HT1080 (cell line): ENCODE measurements at places on chromosomes 16 and 17. TPM values are rescaled to one million over a fixed set of nuclear protein-coding genes. Genes with fewer than 3 reads are reported as not detected.

KARS1 gene
- 351 and 352 TPM in 2 replicates for total RNA-seq

CD2BP2 gene
- 70.0 and 77.7 TPM in 2 replicates for total RNA-seq

NACA2 gene
- total RNA-seq: 0.13 TPM in 1 of 2 replicates, not detected in the other

FA2H gene
- total RNA-seq: 0.14 TPM in 1 of 2 replicates, not detected in the other

ABCC6 gene
- not detected in 2 replicates for total RNA-seq

OR2C1 gene
- total RNA-seq: not detected in 2 replicates

SNAI3 gene
- total RNA-seq: 0.30 and 0.51 TPM in 2 replicates

THRA gene
- total RNA-seq: 12.6 and 14.8 TPM in 2 replicates

SLC6A4 gene
- not detected in 2 replicates for total RNA-seq

TMED6 gene
- 0.11 and 0.23 TPM in 2 replicates for total RNA-seq

KRTAP1-1 gene
- not detected in 2 replicates for total RNA-seq

TMEM132E gene
- not detected in 2 replicates for total RNA-seq

ETV4 gene
- total RNA-seq: 62.5 and 75.9 TPM in 2 replicates

CIITA gene
- 0.30 and 0.55 TPM in 2 replicates for total RNA-seq

TOX3 gene
- not detected in 2 replicates for total RNA-seq

TNRC6C gene
- 2.7 and 4.1 TPM in 2 replicates for total RNA-seq

SLC52A1 gene
- total RNA-seq: not detected in 2 replicates

PAFAH1B1 gene
- total RNA-seq: 60.6 and 92.9 TPM in 2 replicates

CHST5 gene
- not detected in 2 replicates for total RNA-seq

HBA2 gene
- not detected in 2 replicates for total RNA-seq

SRL gene
- not detected in 2 replicates for total RNA-seq

C16orf54 gene
- total RNA-seq: 0.13 and 1.5 TPM in 2 replicates

APOH gene
- not detected in 2 replicates for total RNA-seq
